ENCODE measurements at places on chromosomes 2 and 18.

DNA sequence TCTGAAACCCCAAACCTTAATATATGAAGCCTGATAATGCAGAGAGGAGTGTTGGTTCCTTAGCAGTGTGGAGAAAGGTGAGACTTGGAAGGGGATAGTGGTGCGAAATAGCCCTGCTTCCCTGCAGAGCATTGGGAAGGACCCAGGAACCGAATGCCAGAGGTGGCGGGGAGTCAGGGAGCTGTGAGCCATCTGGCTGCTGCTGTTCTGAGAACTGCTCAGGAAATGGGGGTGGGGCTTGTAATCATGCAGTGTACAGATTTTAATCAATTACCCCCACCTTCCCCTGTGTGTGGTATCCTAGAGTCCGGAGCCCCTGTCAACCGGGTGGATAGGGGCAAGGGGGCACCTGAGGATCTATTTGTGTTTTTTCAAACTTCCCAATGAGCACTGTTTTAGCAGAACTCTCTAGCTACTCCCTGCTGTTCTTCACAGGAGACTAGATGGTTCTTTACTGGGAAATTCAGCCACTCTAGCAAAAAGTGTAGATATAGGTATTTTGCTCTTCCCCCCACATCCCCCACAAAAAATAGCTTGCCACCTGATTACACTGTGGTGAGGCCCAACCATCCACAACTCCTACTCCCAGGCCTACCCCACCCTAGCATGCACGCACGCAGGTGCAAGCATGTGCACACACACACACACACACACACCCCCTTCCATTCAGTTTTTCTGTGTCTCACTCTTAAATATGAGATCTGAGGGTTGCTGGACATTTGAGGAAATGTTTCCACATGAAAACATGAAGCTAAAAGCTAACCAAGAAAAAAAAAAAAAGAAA, 30.1 kb upstream of the MBOAT2 start:
- DNase-seq: no peak

DNA sequence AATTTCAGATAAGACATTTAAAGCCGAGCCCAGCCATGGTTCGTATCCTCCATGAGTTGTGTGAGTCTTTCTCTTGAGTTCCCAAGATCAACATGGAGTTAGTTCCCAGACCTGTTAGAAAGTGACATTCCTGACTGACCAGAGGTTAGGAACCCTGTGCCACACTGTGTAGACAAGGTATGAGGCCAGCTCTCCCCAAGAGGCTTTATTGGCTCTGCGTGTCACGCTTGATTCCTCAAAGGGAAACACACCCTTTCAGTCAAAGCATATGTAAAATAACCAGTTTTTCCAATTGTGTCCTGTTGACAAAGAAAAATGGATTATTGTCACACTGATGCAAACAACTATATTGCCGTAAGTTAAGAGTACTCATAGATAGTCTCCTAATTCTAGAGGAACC, 1.2 kb downstream of the SULT1C3 start:
- no peak for DNase-seq

DNA sequence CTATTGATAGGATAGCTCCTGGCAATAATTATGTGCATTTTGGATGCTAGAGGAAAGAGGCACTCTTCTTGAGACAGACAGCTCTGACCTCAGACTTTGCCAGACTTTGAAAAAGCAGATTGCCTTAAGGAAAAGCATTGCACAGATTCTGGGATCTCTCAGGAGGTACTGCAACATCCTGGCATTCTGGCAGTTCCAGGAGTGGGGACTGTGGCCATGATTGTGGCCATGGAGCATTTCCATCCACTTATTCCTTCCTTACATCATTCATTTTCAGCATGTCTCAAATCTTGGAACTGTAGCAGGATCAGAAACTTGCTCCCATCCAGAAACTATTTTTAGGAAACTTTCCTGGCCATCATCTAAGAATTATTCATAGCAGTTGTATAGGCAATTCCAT, 144.9 kb upstream of the FOSL2 start:
- DNase-seq: no peak

DNA sequence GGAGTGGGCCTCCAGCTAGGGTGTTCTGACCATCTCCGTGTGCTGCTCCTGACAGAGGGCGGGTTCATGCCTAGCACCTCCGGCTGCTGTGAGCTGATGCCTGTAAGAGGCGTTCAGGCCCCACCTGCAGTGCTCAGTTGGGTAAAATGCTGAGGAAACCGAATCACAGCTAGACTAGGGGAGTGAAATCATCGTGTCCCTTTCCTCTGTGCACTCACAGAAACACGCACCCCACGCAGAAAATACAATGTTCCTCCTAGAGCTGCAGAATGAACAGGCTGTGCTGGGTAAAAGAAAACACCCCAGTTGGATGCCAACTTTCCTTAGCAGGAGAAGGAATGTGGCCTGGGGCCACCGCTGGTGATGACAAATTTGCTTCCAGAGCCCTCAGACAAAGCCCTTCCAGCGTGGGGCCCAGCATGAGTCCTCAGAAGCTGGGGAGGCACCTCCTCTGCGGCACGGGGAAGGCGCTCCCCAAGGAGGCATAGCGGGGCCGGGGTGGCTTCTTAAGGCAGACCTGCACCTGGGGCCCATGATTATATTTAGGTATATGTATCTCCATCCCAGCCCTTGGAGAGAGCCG, 16.3 kb upstream of the ARHGEF4 start:
- no peak for DNase-seq

- no peak for DNase-seq
Measured at GRCh38 chr2:142142595-142142994, 11.8 kb upstream of the LRP1B start.

DNA sequence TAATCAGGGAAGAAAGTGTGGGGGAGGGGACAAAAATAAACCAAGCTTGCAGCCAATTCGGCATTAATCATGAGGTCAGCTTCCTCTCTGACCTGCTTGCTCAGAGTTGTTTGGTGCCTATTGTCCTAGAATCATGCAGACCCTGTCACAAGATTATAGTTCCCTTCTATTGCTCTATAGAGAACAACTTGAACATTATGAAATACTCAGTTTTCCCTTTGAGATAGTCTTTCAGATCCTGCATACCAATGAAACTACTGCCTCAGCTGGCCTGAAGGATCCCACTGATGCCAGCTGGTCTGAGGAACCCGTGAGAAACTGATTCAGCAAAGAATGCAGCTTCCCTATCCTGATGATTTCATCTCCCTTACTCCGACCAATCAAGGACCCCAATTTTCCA, 955 bp upstream of the BBS5 start:
- no peak for DNase-seq

GRCh38 chr2:17306219-17306618, 212.0 kb downstream of the RAD51AP2 start:
- no peak for DNase-seq

DNA sequence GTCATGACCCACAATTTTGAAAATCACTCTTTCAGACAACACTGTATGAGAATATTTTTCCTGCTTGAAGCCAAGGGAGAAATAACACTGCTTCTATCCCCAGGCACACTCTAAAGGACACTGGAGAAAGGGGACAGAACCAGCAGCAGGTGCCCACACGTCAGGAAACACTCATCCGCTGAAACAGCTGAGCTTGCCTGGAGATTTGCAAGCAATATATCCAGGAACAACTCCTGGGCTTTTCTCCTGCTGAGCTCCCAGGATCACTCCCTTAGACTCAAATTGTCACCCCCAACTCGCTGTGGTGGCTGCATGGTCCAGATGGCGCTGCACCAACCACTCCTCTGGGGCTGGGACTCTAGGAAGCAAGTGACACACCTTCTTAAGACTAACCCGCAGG, 186.7 kb downstream of the ARL4C start:
- no peak for DNase-seq

GRCh38 chr18:47950511-47950910, 20.1 kb upstream of the SMAD2 start:
- DNase-seq: no peak

GRCh38 chr2:134919341-134920210, 954 bp downstream of the CCNT2 start:
- DNase-seq: peak; percentile 28

DNA sequence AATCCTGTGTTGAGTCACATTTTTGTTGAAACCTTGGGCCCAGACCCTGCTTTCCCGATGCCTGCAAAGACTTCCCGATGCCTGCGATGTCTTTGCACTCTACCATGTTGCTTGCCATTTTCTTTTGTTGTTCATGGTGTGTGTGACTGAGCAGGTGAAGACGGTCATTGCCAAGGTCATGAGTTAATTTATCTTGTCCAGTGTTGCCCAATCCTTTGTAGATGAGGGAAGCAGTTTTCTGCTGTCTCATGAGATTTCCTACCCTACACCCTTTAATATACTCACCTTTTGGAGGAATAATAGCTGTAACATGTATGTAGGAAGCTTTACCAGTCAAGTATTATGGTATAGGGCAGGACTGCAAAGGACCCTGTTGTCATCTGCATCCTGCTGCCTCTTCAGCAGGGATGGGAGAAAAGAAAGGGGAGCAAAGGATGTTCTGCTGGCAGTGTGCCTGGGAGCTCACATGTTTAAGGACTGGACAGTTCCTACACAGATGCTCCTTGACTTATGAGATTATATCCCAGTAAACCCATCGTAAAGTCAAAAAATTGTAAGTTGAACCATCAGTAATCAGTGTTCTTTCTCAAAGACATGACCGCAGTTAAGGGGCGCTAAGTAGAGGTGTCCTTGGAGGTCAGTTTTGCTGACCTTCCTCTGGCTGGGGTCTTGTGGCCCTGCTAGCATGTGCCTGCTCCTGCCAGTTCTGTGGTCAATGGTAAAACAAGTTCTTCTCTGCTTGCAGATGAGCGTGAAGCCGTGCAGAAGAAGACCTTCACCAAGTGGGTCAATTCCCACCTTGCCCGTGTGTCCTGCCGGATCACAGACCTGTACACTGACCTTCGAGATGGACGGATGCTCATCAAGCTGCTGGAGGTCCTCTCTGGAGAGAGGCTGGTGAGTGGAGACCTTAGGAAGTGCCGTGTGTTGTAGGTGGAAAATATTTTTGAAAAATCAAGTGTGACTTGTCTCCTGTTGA, 124.8 kb upstream of the EML6 start:
- DNase-seq: no peak

- no peak for DNase-seq
Measured at GRCh38 chr2:113867571-113867970, 22.3 kb upstream of the ACTR3 start.

- no peak for DNase-seq
Measured at GRCh38 chr18:46536215-46536874, 120.7 kb downstream of the LOXHD1 start.

GRCh38 chr2:1237783-1238182, 175.5 kb upstream of the TPO start:
- no peak for DNase-seq

DNA sequence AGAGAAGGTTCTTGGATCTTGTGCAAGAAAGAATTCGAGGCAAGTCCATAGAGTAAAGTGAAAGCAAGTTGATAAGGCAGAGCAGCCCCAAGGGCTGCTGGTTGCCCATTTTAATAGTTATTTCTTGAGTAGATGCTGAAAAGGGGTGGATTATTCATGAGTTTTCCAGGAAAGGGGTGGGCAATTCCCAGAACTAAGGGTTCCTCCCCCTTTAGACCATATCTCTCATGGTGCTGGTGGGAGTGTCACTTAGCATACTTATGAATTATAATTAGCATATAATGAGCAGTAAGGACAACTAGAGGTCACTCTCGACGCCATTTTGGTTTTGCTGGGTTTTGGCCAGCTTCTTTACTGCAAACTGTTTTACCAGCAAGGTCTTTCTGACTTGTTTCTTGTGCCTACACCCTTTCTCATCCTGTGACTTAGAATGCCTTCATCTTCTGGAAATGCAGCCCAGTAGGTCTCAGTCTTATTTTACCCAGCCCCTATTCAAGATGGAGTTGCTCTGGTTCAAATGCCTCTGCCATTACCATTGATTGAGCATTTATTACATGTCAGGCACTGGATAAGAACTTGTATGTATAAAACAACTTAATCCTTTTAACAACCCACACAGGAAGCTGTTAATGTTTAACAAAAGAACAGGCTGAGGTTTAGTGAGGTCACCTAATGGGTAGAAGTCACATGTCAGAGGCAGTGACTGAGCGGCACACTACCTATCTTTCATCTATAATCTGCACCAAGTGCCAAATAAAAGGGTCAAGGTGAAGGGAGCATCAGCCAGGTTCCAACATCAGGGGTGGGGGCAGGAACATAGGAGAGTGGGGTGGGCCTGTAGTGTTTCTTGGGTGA, 250.9 kb downstream of the ICOS start:
- no peak for DNase-seq

- no peak for DNase-seq
Measured at GRCh38 chr2:18282026-18282425, 278.4 kb downstream of the RDH14 start.

GRCh38 chr2:133418671-133419070, 149.6 kb downstream of the NCKAP5 start:
- no peak for DNase-seq

DNA sequence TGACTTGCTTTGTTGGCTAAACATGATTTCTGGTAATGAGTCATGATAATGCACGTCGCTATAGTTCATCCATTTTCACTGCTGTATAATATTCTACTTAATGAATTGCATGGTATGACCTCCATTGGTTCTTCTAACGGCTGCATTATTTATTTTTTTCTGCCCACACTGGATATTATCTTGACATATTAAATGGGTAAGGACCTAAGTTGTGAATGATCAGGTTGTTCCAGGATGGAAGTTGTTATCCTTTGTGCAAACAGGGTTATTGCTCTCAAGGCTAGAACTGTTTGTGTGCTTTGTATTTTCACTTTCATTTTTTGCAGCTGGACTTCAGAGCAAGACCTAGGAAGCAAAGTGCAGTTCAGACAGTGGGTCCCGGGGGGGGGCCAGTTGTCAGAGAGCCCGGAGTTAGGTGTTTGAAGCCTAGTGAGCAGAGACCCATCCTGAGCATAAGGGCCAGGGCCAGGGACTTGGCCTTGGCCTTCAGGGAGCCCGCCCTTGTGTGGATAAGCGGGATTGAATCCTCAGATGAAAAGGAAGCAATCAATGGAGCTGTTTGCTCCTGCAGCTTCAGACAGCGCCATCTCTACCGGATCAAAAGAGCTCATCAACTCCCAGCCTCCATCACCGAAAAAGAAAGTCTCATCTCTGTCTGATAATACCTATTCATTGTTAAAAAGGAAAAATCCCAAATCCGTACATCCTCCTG, 48.2 kb downstream of the AGAP1 start:
- DNase-seq: no peak

- no peak for DNase-seq
Measured at GRCh38 chr2:241863536-241863954, 4.9 kb upstream of the PDCD1 start.

DNA sequence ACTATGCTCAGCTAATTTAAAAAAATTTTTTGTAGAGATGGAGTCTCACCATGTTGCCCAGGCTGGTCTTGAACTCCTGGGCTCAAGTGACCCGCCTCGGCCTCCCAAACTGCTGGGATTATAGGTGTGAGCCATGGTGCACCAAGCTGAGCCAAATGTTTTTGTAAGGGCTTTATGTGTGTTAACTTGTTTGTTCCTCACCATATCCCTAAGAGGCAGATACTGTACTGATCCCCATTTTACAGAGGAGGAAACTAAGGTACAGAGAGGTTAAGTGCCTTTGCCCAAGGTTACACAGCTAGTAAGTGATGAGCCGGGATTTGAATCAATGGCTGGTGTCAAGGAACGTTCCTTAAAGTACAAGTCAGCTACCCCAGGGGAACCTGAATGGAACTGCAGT, 85.3 kb upstream of the KLF7 start:
- DNase-seq: no peak

- DNase-seq: no peak
Measured at GRCh38 chr2:32427672-32428610, 71.1 kb downstream of the BIRC6 start.
